ENCODE measurements at places on chromosomes 2 and 18. TPM values are rescaled to one million over a fixed set of nuclear protein-coding genes. Genes with fewer than 3 reads are reported as not detected.
A peak's percentile ranks its signal among the peaks of the same experiment; 100 is the strongest.

GRCh38 chr18:61597316-61597715 lies 264.1 kb downstream of the CDH20 start:
- no peaks in the 10 kb centered on the region for H3K36me3 ChIP-seq
- H3K27me3 ChIP-seq, result no peaks in the 10 kb centered on the region
- H3K27ac ChIP-seq, result no peak overlapping the region
- H3K4me1 ChIP-seq, result no peaks in the 10 kb centered on the region

GRCh38 chr18:79862562-79862961 lies 64.8 kb downstream of the KCNG2 start:
- no peaks in the 10 kb centered on the region for H3K36me3 ChIP-seq
- H3K4me1 ChIP-seq, result no peaks in the 10 kb centered on the region
- no peak for DNase-seq
- no peak overlapping the region for H3K27ac ChIP-seq
- no peak overlapping the region for H3K4me3 ChIP-seq
- H3K27me3 ChIP-seq, result no peaks in the 10 kb centered on the region

GRCh38 chr18:79795446-79795845 lies 2.3 kb upstream of the KCNG2 start:
- H3K4me3 ChIP-seq, result no peak overlapping the region
- DNase-seq, result no peak
- peaks cover 6% of the 10 kb centered on the region for H3K4me1 ChIP-seq
- H3K27me3 ChIP-seq, result no peaks in the 10 kb centered on the region
- no peaks in the 10 kb centered on the region for H3K36me3 ChIP-seq

Gene RGPD8
- polyA plus RNA-seq, result 1.2 TPM

DNA sequence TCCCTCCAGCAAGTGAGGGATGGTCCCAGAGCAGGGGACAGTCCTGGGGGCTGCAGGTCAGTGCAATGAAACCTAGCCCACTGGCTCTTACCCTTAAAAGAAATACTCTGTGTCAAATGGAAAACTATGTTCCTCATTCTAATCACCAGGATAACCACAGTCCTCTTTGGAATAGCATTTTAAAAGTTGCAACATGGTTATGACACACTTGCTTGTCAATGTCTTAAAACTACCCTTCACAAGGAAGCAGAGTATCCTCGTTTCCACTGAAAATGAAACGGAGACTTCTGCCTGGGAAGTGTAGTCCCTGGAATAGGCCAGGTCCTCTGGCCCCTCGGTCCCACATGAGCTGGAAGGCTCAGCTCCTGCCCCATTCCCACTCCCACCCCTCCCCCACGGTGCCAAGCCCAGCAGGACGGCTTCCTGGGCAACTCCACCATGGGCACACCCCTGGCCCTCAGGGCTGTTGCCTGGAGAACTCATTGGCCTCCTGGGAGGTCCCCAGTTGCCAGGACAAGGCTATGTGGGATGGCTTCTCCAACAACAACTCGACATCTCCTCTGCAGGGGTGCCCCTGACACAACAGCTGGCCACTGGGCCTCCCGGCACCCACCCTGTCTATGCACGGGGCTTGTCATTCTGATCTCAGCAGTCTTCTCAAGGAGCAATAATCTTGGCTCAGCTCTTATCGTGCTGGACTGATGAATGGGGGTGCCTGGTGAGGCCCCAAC lies 38.3 kb upstream of the ST3GAL5 start:
- H3K36me3 ChIP-seq, result no peaks in the 10 kb centered on the region
- no peak overlapping the region for H3K4me3 ChIP-seq
- DNase-seq, result no peak
- H3K4me1 ChIP-seq, result peaks cover 6% of the 10 kb centered on the region

Gene GAD1
- not detected for polyA plus RNA-seq

GRCh38 chr2:131093696-131094462 lies 619 bp upstream of the FAM168B start:
- peak overlapping the region; percentile 80 for H3K4me3 ChIP-seq
- peak; percentile 53 for DNase-seq
- H3K4me1 ChIP-seq, result peaks cover 15% of the 10 kb centered on the region
- peak overlapping the region; percentile 95 for H3K27ac ChIP-seq
- H3K27me3 ChIP-seq, result no peaks in the 10 kb centered on the region

GRCh38 chr2:117820444-117820843 lies 6.0 kb downstream of the DDX18 start:
- H3K36me3 ChIP-seq, result peaks cover 26% of the 10 kb centered on the region
- H3K4me1 ChIP-seq, result peaks cover 18% of the 10 kb centered on the region
- no peaks in the 10 kb centered on the region for H3K27me3 ChIP-seq
- no peak for DNase-seq

Gene DUSP11
- polyA plus RNA-seq, result 14.4 TPM

Gene TANC1
- 1.9 TPM for polyA plus RNA-seq

DNA sequence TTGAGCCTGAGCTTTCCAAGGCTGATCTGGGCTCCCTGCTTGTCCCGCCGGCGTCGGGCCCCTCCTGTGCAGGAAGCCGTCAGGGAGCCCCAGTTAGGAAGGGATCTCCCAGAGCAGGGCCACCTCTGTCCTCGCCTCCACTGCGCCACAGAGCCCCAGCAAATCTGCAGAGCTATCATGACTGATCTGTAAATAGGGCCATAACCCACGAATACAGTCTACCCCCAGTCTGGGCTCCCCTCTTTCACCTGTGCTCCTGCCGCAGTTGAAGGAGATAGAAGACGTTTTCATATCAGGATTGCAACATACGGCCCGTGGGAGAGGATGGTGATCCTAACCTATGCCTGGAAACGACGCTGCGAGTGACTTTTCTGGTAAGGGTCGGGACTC lies 138.7 kb downstream of the PTGR3 start:
- H3K27me3 ChIP-seq, result no peaks in the 10 kb centered on the region
- no peak for DNase-seq
- peak overlapping the region; percentile 72 for H3K27ac ChIP-seq
- H3K4me3 ChIP-seq, result peak overlapping the region; percentile 28
- no peaks in the 10 kb centered on the region for H3K36me3 ChIP-seq
- no peaks in the 10 kb centered on the region for H3K4me1 ChIP-seq

DNA sequence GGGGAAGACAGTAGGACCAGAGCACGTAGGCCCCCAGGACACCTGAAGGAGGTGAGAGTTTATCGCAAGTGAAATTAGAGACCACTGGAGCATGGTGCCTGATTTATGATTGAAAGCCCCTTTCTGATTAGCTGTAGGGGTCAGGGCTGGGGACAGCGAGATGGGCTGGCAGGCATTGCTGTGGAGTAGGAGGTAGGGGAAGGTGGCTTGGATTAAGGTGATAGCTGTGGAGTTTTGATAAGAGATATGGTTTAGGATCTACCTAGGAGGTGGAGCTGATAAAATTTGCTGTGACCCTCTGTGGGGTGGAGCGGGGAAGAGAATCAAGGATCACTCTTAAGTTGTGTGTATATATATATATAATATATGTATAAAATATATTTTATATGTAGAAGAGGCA lies 157.5 kb downstream of the CD8B2 start:
- no peak for DNase-seq
- no peaks in the 10 kb centered on the region for H3K4me1 ChIP-seq
- peaks cover 3% of the 10 kb centered on the region for H3K27me3 ChIP-seq
- H3K4me3 ChIP-seq, result no peak overlapping the region
- no peak overlapping the region for H3K27ac ChIP-seq

GRCh38 chr18:8507915-8508705 lies 101.1 kb upstream of the RAB12 start:
- H3K4me3 ChIP-seq, result no peak overlapping the region
- no peak for DNase-seq
- no peak overlapping the region for H3K27ac ChIP-seq

GRCh38 chr2:241833101-241833663 lies 24.2 kb downstream of the NEU4 start:
- H3K27ac ChIP-seq, result no peak overlapping the region
- no peaks in the 10 kb centered on the region for H3K36me3 ChIP-seq
- H3K27me3 ChIP-seq, result peaks cover 11% of the 10 kb centered on the region
- no peak overlapping the region for H3K4me3 ChIP-seq
- DNase-seq, result no peak

GRCh38 chr18:9823805-9824473 lies 61.8 kb upstream of the TXNDC2 start:
- H3K4me1 ChIP-seq, result peaks cover 37% of the 10 kb centered on the region
- DNase-seq, result no peak
- no peaks in the 10 kb centered on the region for H3K27me3 ChIP-seq

Gene SDC1
- polyA plus RNA-seq, result 0.38 TPM

GRCh38 chr2:30232801-30233130 lies 1.4 kb downstream of the LBH start:
- no peak for DNase-seq
- peaks cover 44% of the 10 kb centered on the region for H3K27me3 ChIP-seq
- peaks cover 8% of the 10 kb centered on the region for H3K4me1 ChIP-seq

DNA sequence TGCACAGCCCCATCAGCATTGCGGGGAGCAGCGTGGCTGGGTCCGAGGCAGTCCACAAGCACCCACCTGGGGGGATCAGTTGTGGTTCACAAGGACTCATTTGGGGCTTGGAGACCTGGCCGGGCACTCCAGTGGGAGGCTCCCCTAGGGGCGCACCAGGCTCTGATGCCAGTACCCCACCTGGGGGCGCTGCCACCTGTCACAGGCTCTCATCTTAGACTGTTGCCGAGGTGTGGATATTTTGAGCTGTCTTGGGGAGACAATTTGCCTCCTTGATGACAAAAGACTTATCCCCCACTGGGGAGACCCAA lies 3.0 kb downstream of the ADRA2B start:
- H3K27ac ChIP-seq, result no peak overlapping the region
- H3K27me3 ChIP-seq, result no peaks in the 10 kb centered on the region
- peak overlapping the region; percentile 66 for H3K4me3 ChIP-seq
- no peaks in the 10 kb centered on the region for H3K36me3 ChIP-seq

DNA sequence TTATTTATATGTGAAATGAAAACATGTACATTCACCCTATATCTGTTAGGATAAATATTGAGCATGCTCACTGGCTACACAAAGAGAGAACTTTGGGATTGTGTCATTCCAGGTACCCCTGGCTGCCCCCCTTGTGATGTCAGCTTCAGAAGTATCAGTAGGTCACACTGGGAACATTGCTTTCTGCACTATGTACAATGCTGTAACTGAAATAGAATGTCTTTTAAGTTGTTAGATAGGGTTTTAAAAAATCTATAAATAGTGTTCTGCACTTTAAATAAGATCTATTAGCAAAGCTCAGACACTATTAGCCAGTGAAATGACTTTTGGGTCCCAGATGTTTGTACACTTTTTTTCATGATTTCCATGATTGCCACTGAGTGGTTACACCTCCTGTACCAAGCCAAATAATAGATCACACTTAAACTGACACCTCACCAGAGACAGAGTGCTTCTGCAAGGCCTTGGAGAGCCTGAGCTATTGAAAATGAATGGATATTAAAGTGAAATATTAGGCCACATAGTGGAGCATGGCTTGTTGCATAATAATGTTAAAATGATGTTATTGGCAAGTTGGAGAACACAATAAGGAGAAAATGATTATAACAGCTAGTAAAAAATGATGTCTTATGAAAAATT lies 297.0 kb upstream of the NXPH2 start:
- no peak overlapping the region for H3K27ac ChIP-seq
- DNase-seq, result no peak
- H3K36me3 ChIP-seq, result no peaks in the 10 kb centered on the region
- H3K4me1 ChIP-seq, result no peaks in the 10 kb centered on the region

Gene ZNF892
- polyA plus RNA-seq, result 0.35 TPM

- DNase-seq, result no peak
- no peaks in the 10 kb centered on the region for H3K36me3 ChIP-seq
- H3K27ac ChIP-seq, result no peak overlapping the region
- peaks cover 15% of the 10 kb centered on the region for H3K27me3 ChIP-seq
Measured at GRCh38 chr18:76578571-76579300, 83.7 kb upstream of the ZNF516 start.

DNA sequence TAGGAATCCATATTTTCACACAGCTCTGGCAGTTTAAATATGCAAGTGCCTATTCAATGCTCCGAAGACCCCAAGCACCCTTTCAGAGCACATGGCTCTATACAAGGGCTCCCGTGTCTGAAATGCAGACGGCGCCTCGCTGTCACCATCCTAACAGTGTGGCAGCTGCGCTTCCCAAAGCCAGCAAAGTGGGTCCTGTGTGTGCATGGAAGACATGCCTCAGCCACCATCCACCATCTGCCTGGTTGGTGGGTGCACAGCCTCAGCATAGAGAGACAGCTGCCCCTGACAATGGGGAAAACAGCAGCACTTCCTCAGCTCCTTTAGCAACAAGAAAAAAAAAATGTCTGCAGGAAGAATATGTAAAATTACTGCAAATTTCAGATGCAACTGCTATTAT lies 218.1 kb downstream of the SP3 start:
- H3K27me3 ChIP-seq, result no peaks in the 10 kb centered on the region
- DNase-seq, result no peak
- no peak overlapping the region for H3K27ac ChIP-seq
- H3K4me3 ChIP-seq, result no peak overlapping the region

- DNase-seq, result no peak
- no peak overlapping the region for H3K27ac ChIP-seq
- no peaks in the 10 kb centered on the region for H3K36me3 ChIP-seq
- H3K4me3 ChIP-seq, result no peak overlapping the region
- no peaks in the 10 kb centered on the region for H3K4me1 ChIP-seq
Measured at GRCh38 chr2:234098681-234099080, 48.2 kb downstream of the SPP2 start.

Gene HPCAL1
- 20.0 TPM for polyA plus RNA-seq

- no peak overlapping the region for H3K27ac ChIP-seq
- H3K36me3 ChIP-seq, result no peaks in the 10 kb centered on the region
- no peaks in the 10 kb centered on the region for H3K27me3 ChIP-seq
- no peak for DNase-seq
- no peak overlapping the region for H3K4me3 ChIP-seq
Measured at GRCh38 chr18:10495936-10496335, 29.9 kb upstream of the NAPG start.

Gene CCDC195
- polyA plus RNA-seq, result not detected

DNA sequence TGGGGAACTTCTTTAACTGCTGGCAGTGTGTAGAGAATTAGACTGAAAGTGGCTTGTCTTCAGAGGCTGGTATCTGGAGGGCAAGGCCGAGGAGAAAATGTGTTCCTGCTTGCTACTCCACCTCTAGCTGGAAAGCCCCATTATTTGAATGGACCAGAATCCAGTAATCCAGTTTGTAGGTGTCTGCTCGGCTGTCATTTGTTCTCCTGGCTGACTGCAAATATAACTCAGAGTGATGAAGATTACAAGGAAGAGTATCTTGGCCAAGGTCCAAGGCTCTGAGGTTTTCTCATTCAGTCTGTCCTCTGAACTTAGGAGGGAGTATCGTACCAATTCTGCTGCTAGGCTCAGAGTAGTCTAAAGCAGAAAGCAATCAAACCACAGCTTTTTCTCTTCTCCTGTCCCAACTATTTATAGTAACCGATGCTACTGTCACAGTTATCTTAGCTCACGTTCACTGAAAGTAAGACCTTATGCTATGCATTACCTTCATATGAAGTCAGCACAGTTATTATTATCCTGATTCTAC lies 228.6 kb downstream of the SETBP1 start:
- H3K4me3 ChIP-seq, result peak overlapping the region; percentile 36
- no peak for DNase-seq

DNA sequence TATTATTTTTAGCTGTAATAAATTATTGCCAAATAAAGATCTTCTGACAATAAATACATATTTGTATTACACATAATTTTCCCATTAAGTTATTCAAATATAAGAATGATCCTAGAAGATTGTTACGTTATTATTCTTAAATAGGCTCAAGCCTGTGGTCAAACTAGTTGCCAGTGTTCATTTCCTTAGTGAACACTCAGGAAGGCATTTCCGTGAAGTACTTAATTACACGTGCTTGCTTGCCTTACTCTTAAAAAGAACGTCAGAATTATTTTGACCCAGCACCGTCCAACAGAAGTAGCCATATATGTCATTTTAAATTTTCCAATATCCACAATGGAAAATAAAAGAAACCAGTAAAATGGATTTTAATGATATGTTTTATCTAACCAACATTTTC lies 249.8 kb downstream of the TXNL1 start:
- no peak overlapping the region for H3K4me3 ChIP-seq
- H3K4me1 ChIP-seq, result no peaks in the 10 kb centered on the region
- H3K36me3 ChIP-seq, result no peaks in the 10 kb centered on the region
- no peaks in the 10 kb centered on the region for H3K27me3 ChIP-seq
- DNase-seq, result no peak

Measured in psoas muscle (tissue), 8 donors.